ENCODE measurements at places on chromosomes 1 and 21.

GRCh38 chr21:36072453-36073162 lies 2.8 kb downstream of the CBR1 start:
- no peak for DNase-seq

DNA sequence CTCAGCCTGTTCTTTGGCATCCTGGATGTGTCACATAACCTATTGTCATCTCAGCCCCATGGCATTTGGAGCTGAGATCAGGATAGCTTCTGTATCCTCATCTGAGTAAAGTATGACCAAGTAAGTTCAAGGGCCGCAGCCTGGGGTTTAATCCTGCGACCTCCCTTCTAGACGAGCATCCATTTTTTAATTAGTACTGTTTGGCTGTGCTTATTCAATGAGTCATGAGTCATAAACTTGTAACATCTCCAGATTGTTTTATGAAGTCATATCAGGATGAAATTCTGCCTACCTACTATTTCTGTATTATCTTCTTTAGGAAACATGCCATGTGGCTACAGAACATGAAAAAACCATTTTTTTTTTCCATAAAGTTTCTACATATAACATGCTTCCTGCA lies 119.1 kb downstream of the ERG start:
- no peak for DNase-seq

- DNase-seq, result no peak
These were observed 95.9 kb downstream of the PHTF1 start for GRCh38 chr1:113663165-113663951.

DNA sequence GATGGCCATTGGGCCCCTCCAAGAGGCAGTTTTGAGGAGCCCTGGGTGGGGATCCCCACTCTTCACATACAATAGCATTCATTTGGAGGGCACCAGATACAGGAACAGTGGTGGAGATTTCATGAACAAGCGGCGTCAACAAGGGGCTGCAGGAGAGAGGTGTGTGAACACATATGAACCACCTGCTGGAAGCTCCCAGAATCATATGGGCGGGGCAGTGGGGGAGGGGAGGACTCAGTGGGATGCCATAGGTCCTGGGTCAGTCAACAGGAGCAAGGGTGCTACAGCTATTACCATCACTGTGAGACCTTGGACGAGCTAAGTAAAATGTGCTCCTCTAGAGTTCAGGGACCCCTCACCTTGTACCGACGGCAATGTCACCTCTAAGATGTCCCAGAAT lies 100.4 kb upstream of the IRF2BP2 start:
- no peak for DNase-seq

- no peak for DNase-seq
These were observed 33.9 kb upstream of the TSNAX start for GRCh38 chr1:231494439-231495110.

- no peak for DNase-seq
These were observed 46.7 kb upstream of the CAMK1G start for GRCh38 chr1:209536843-209537242.

All from T-helper 2 cell treated with Interferon-gamma antibody and Interleukin-4, amounts not matched to agents 5 μg/mL and 100 μg/mL, for 36 hours (primary cell).